ENCODE measurements at places on chromosomes 5 and 9.

- DNase-seq = no peak
Measured at GRCh38 chr5:169013846-169014245, 287.1 kb downstream of the SLIT3 start.

GRCh38 chr9:16281707-16282106 is 588.8 kb downstream of the BNC2 start:
- DNase-seq = no peak

DNA sequence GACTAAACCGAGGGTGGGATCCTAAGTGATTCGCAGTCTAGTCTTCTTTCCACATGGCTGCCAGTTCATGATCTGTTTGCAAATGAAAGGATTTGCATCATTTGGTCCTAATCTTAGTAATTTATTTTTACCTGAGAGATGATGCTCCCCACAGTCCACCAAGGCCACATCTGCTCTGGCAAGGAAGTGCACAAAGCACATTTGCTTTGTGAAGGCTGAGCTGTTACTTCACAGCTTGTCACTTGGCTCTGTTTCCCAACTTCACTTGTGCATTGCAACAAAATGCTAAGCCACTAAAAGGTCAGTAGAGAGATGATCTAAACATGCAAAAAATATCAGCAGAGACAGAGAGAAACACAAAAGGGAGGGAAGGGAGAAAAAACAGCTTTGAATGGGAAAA is 128.5 kb upstream of the VLDLR start:
- DNase-seq = peak; percentile 38

GRCh38 chr5:7548596-7548995 is 152.7 kb downstream of the ADCY2 start:
- no peak for DNase-seq

- peak; percentile 30 for DNase-seq
Measured at GRCh38 chr5:116778032-116778431, 203.4 kb upstream of the SEMA6A start.

DNA sequence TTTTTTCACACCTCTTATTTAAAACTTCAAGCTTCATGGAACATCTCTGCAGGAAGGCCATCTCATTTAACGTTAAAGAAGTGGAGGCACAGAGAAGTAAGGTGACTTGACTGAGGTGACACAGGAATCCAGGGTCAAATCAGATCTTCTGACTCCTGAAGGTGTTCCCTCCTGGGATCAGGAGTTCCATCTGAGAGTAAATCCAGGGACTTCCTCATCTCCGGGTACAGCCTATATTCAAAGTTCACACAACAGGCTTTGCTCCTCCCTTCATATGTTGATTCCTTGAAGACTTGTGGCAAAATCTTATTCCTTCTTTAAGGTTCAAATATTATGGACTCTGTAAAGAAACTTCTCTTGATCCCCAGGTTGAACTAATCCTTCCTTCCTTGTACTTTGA is 313.1 kb upstream of the CLINT1 start:
- DNase-seq = no peak

- no peak for DNase-seq
Measured at GRCh38 chr9:85042981-85043647, 373.6 kb downstream of the NTRK2 start.

DNA sequence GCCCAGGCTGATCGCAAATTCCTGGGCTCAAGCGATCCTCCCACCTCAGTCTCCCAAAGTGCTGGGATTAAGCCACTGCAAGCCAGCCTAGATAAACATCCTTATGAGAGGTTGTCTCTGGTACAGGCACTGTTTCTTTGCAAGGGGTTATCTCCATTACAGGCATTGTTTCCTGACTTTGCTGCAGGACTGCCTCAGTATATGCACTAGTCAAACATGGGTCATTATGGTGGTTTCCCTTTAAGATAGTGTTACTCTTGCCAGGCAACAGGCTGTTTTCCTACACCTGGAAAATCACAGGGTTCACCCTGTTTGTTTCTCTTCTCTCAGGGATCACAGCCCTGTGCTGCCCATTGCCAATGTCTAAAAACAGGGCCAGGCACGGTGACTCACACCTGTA is 7.8 kb upstream of the CLTB start:
- no peak for DNase-seq

DNA sequence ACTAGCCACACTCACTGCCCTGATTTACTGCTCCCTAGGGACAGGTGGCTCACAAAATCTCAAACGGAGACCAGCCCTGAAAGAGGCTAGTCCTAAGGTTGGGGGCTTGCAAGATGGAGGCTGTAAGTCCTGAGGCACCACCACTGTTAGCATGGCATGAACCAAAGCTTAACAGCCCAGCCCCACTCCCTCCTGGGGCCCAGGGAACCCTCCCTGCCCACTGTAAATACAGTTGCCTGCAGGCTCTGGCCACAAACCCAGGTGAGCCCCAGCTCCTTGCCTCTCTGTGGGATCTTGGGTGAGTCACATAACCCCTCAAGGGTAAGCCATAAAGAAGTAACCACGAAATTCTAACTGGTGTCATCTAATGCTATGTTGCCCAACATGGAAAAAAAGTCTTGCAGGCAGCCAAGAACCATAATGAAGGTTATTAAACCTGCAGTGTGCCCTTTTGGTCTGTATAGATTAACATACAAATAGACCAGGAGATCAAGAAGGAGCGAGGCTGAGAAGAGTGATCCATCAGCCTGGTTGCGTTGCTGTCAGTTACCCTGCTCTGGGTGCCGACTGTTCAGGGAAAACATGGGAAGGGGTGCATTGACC is 1.7 kb upstream of the POMT1 start:
- DNase-seq = no peak

DNA sequence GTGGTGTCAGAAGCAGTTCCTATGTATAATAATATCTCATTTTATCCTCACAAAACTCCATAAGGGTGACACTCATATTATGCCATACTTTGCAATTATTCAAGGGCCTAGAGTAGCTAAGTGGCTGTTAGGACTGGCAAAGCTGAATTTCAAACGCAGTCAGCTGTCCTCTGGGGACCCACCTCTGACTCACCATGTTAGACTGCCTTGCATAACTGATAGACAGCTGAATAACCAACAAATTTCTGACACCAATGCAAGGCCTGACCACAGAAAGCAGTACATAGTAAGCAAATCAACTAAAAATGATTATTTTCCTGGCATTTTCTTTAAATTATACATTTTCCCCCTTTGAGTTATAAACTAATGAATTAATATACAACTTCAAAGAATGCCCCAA is 251.6 kb upstream of the PTGER4 start:
- no peak for DNase-seq

- no peak for DNase-seq
Measured at GRCh38 chr9:112445196-112445595, 41.4 kb upstream of the KIAA1958 start.

DNA sequence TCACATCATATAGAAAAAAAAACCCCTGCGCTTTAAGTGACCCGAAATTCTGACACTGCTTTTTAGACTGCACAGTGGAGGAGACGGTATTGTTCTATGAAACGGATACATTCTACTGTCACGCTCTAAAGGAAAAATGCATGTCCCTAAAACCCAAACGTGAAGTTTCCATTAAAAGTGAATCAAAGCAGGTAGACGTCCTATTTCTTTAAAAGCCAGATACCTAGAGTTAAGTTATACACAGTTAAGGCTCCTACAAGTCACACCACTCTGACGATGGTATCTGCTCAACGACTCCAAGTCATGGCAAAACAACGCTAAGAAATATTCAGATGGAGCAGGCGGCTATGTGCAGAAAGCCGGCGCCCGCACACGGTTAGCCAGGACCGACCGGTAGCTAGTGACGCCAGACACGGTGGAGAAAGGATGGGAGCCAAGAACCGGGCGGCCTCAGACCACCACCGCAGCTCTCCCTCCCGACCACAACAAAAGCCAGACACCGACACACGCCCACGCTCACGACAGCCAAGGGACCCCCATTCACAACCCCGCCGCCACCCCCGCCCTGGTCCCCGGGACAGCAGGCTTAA is 734 bp downstream of the SKP1 start:
- DNase-seq = peak; percentile 59

All from femur (tissue), 1 donor.